Transverse colon (tissue), 4 donors: ENCODE measurements at places on chromosomes 7 and 10. TPM values are rescaled to one million over a fixed set of nuclear protein-coding genes. Genes with fewer than 3 reads are reported as not detected.

PLCE1 gene
- 98.6 TPM for total RNA-seq

SFTPA2 gene
- total RNA-seq = 2.2 TPM

NPTX2 gene
- total RNA-seq = 9.1 TPM

OR2A12 gene
- total RNA-seq = not detected

TEX36 gene
- total RNA-seq = not detected

NYAP1 gene
- total RNA-seq = not detected

PHKG1 gene
- not detected for total RNA-seq

STEAP1 gene
- total RNA-seq = 7.2 TPM
